GM04503 (cell line): ENCODE measurements at places on chromosomes 6 and 20.
A peak's percentile ranks its signal among the peaks of the same experiment; 100 is the strongest.

DNA sequence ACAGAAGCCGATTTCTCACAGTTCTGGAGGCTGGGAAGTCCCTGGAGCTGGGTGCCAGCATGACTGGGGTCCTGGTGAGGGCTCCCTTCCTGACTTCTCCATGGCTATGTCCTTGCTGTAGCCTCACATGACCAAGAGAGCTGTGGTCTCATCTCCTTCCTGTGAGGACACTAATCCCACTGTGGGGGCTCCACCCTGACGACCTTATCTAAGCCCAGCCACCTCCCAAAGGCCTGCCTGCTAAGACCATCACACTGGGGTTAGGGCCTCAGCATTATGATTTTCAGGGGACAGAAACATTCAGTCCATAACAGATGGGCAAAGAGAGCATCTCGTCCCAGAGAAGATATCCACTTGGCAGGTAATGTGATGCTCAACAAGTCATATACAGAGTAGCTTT lies 16.8 kb downstream of the RPP40 start:
- DNase-seq: no peak

DNA sequence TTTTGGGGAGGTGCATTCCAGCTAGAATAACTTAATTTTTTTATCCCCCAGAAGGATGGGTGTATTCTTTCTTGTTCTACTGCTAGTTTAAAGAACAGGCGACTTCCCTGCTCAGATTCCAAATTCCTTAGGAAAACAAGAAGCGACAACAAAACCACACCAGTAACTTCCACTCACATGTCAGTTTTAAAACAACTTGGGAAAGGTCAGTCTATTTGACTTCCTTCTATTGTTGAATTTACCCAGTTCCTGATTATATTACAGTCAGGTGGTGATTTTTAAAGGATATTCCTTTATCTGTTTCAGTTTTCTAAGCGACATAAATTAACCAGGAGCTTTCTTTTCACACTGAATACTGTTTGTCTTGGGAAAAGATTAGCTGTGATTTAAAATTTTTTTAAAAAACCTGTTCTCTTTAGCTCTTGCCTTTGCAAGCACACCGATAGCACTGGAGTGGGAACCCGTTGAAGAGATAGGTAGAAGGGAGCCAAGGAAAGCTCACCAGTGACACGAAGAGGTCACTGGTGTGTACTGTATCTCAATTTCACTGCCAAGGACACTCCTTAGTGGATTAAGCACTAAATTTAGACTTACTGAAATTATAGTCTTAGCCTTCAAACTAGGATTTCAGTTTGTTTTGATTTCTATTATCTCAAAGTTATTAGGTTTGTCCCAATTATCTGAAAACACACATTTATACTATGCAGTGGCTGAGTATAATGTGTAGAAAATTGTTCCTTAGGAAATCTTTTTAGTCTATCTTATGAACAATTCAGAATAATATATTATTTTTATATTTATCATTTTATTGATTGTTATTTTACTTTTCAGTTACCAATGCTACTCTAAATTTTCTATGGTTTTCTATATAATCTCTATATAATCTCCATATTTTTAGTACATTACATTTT lies 22.3 kb downstream of the MARCKS start:
- no peak for DNase-seq

DNA sequence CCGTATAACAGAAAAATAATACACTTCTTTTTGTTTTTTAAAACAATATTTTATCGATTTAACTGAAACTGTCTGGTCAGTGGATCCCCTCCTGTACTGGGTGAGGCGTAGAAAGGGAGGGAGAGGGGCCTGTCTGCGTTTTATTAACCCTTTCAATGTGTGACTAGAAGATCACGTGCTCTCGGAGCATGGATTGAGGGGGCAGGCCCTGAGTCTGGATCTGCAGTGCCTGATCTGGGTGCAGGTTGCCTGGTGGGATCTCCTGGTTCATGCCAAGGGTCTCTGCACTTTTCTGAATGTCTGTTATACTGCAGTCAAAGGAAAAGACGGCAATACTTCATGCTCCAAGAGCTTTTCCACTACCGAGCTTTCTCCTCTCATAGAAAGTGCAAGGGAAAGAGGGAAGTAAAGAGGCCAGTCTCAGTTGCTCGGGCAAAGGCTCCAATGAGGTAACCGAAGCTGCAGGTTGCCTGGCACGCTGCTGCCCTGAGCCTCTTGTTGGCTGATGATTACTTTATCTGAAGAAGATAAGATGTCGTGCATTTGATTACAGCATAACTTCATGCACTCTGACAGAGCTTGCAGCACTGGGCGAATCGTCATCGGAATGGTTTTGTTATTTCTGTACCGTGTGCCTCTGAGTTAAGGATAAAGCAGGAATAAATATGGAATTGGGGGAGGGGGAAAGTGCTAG lies 167.5 kb upstream of the PMEPA1 start:
- DNase-seq: no peak

DNA sequence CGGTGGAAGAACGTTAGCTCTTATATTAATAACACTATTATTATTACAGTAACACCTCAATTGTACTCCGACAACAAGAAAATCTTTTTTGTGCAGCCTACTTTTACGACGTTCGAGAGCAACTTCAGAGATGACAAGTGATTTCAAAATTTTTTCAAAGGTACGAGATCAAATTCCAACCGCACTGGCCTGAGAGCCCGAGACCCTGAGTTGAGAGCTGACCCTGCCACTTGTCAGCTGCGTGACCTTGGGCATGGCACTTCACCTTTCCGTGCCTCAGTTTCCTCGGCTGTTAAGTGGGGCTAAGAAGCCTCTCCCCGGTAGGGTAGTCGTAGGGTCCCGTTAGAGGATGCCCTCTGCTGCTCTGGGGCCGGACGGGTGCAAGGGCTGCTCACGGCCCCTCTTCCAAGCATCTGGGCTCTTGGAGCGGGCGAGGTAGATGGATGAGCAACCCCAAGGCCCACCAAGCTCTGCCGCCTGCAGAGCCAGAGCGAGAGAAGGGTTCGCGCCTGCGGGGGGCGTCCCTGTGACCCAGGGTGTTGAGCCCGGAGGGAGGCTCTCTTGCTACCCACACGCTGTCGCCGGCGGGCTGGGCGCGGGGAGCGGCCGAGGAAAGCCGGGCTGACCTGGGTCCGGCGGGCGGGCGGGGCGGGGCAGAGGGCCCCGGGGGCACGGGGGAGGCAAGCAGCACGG lies 510 bp downstream of the NDRG3 start:
- DNase-seq: no peak

DNA sequence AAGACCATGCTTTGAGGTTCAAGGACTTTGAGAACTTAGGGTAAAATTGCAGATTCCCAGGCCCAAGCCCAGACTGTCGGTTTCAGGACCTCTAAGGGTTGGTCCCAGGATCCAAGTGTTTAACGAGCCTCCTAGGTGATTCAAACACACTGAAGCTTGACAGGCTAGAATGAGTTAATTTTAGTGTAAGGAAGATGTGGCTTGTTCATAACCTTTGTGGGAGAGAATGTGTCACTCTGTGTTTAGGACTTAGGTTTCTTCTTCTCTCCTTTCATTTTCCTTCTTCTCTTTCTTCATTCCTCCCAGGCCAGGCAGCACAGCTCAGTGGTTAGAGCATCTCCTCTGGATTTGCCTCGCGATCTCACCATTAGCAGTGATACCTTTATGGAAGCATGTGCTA lies 104.8 kb upstream of the KCNG1 start:
- DNase-seq: no peak

DNA sequence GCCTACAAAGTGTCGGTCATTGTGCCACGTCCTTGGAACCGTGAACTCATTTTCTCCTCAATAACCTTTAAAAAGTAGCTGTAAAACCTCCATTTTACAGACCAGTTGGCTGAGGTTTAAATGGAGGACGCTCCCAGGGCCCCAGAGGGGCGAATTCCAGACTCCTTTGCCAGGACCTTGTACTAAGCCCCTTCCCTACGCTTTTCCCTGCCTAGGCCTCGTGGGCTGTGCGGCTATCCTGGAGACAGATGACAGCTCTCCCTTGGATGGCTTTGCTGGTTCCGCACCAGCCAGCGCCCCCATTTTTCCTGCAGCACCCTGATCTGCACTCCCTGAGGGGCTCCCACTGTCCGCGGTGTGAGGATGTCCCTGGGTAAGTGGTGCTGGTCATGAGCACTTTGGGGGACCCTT lies 12.1 kb upstream of the SNHG17 start:
- DNase-seq: no peak

GRCh38 chr6:35611240-35611639 lies 77.5 kb downstream of the FKBP5 start:
- peak; percentile 43 for DNase-seq

GRCh38 chr6:146892613-146893401 lies 294.0 kb downstream of the ADGB start:
- peak; percentile 79 for DNase-seq

DNA sequence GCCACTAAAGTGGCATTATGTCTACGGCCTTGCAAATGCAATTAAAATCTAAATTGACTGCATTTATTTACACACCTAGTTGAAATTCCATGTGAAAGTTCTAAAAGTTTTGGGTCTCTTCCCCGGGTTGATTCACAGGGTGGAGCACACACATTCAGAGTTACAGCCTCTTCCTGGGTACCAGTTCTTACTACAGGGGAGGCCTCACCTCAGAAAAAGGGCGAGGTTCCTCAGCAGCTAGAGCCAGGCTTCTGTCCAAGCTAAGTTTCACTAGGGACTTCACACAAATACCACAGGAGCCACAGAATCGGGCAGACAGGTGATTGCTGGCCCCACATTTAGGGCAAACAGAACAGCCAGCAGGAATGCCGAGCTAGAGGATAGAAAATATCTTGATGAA lies 52.7 kb downstream of the DZANK1 start:
- no peak for DNase-seq

DNA sequence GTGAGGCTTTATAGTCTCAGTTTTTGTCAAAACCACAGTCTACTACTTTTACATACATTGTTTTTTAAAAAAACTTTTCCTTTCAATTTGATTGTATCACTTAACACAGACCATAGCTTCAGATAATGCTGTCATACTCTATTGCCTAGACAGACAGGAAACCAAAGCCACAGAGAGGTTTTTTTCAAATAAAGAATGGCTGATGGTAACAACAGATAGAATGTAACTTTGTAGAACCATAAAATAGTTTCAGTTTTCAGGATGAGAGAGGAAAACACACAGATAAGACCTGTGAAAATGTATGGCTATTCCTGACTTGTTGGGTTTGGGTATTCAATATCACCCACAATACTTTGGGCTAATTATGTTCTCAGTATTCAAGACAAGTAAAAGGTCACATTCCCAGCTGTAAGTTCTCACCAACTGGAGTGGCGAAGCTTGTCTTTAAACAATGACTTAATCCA lies 94.0 kb downstream of the ADGRG6 start:
- no peak for DNase-seq

GRCh38 chr20:23334111-23334510 lies 16.5 kb upstream of the NXT1 start:
- no peak for DNase-seq

- DNase-seq: no peak
These were observed 750.5 kb downstream of the FRK start for GRCh38 chr6:115310156-115310555.

DNA sequence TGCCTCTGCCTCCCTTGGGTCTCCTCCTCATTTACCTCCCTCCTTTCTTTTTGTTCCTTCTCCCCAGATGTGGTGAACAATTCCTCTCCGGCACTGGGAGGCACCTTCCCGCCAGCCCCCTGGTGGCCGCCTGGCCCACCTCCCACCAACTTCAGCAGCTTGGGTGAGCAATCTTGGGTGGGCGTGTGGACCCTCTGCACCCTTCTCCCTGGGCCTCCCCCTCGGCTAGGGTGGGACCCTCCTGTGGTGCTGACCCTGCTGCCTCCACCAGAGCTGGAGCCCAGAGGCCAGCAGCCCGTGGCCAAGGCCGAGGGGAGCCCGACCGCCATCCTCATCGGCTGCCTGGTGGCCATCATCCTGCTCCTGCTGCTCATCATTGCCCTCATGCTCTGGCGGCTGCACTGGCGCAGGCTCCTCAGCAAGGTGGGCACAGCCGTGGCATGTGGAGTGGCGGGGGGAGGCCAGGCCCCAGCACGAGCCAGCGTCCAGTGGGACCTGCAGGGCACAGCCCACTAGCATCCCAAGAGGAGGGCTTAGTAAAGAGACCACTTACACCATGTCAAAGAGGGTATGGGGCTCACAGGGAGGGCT lies 8.8 kb downstream of the DDR1 start:
- DNase-seq: no peak

GRCh38 chr6:167769408-167770190 lies 57.1 kb upstream of the AFDN start:
- DNase-seq: no peak

DNA sequence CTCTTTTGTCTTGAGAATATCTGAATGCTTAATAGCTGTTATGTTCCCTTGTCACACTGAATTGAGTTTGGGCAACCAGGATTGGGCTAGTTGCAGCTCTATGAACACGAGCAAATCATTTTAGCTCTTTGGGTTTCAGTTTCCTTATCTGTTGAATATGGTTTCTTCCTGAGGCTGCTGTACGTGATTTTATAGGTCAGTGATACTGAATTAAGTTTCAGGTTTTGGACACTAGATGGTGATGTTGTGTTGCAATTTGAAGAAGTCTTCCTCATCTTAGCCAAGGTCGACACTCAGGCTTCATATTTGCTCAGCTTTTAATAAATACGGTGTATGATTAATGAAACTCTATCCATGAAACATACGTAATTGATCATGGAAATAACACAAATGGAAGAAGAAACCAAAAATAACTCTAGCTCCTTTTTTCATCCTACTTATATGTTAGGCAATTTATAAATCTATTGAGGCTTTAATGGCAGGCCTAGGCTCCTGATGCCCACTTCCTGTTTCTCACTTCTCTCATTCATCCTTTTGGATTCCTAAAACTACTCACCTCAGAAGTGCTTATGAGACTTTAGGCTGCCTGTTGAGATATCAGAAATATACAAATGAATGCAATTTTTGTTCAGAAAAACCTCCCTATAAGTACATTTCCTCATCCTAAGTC lies 354.1 kb upstream of the MAP3K7 start:
- peak; percentile 6 for DNase-seq

- no peak for DNase-seq
These were observed 114.9 kb downstream of the AKAP7 start for GRCh38 chr6:131250122-131250521.

- no peak for DNase-seq
These were observed 73.2 kb downstream of the C6orf52 start for GRCh38 chr6:10621213-10621612.

GRCh38 chr6:4660377-4661321 lies 115.6 kb upstream of the CDYL start:
- DNase-seq: no peak

GRCh38 chr6:23301556-23301955 lies 732.2 kb downstream of the HDGFL1 start:
- DNase-seq: no peak

DNA sequence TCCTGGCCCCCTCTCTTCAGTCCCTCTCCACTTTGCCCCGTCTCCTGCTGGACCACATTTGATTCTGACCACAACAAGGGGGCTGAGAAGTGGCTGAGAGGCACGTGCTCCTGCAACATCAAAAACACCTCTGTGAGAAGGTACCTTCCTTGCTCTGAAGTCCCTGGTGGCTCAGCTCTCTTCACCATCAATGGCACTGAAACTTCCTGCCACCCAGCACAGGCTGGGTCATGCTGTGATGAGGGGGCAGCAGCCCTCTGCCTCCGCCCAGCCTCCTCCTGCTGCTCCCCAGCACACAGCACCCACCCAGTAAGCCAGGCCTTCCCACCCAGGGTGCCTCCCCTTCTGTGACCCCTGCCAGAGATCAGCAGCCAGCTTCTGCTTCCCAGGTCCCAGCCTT lies 10.3 kb downstream of the ZMYND8 start:
- DNase-seq: no peak

- peak; percentile 58 for DNase-seq
These were observed 19.8 kb downstream of the NEDD9 start for GRCh38 chr6:11212664-11213063.
